HCT116 (cell line): ENCODE measurements at places on chromosomes 6 and 20. TPM values are rescaled to one million over a fixed set of nuclear protein-coding genes. Genes with fewer than 3 reads are reported as not detected.

DNA sequence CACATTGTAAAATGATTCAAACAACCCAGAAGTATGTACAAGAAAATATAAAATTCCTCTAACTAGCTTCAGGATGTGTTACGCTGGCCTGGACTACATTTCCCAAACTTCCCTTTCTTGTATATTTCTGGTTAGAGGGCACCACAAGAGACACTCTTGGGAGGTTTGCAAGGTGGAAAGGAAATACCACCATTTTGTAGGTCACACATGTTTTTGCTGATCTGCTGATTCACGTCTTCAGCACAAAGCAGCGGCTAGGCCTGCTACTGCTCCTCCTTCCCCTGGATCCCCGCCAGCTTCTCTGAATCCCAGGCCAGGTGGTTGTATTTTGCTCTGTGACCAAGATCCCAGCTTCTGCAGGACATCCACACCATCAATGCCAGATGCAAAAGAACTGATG, 104.2 kb downstream of the AGPAT4 start:
- H3K27ac ChIP-seq: no peak overlapping the region
- peaks cover 15% of the 10 kb centered on the region for H3K4me1 ChIP-seq
- H3K27me3 ChIP-seq: no peaks in the 10 kb centered on the region
- no peak overlapping the region for H3K4me3 ChIP-seq

- no peaks in the 10 kb centered on the region for H3K36me3 ChIP-seq
- H3K27me3 ChIP-seq: no peaks in the 10 kb centered on the region
- no peak overlapping the region for H3K4me3 ChIP-seq
- H3K4me1 ChIP-seq: no peaks in the 10 kb centered on the region
These were observed 11.3 kb downstream of the CARMIL1 start for GRCh38 chr6:25290306-25291060.

GRCh38 chr6:156169371-156169770, 607.8 kb upstream of the ARID1B start:
- no peak overlapping the region for H3K4me3 ChIP-seq
- no peaks in the 10 kb centered on the region for H3K36me3 ChIP-seq
- no peaks in the 10 kb centered on the region for H3K4me1 ChIP-seq
- DNase-seq: no peak
- H3K27me3 ChIP-seq: no peaks in the 10 kb centered on the region
- H3K27ac ChIP-seq: no peak overlapping the region

DNA sequence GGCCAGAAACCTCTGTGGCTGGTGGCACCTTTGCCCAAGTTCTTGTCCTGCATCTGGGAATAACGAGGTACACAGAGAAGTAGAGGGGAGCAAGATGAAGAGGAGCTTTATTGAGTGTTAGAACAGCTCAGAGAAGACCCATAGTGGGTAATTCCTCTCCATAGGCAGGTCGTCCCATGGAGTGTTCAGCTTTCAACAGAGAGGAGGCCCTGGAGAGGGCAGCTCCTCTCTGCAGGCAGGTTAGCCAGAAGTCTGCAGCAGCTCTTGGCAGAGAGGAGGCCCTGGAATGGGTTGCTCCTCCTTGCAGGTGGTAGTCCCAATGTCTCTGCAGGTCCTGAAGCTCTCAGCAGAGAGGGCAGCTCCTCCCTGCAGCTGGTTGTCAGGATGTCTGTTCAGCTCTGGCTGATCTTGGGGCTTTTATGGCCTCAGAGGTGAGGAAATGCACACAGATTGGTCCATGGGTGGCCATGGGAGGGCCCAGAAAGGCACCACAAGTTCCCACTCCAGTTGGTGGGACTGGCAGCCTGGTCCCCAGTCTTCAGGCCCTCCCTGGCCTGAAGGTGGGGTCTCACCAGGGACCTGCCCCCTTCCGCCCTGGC, 89.0 kb downstream of the IPCEF1 start:
- no peaks in the 10 kb centered on the region for H3K4me1 ChIP-seq
- no peak overlapping the region for H3K4me3 ChIP-seq
- DNase-seq: no peak
- no peak overlapping the region for H3K27ac ChIP-seq

GRCh38 chr6:167093922-167094432, 28.9 kb upstream of the CCR6 start:
- no peaks in the 10 kb centered on the region for H3K36me3 ChIP-seq
- H3K27me3 ChIP-seq: no peaks in the 10 kb centered on the region

- H3K4me1 ChIP-seq: peaks cover 8% of the 10 kb centered on the region
- no peaks in the 10 kb centered on the region for H3K36me3 ChIP-seq
These were observed 159.3 kb downstream of the NFATC2 start for GRCh38 chr20:51382986-51383821.

- H3K4me3 ChIP-seq: no peak overlapping the region
- no peak overlapping the region for H3K27ac ChIP-seq
- H3K36me3 ChIP-seq: no peaks in the 10 kb centered on the region
- H3K4me1 ChIP-seq: no peaks in the 10 kb centered on the region
These were observed 16.1 kb upstream of the THBD start for GRCh38 chr20:23065266-23066201.

- no peak overlapping the region for H3K27ac ChIP-seq
- H3K27me3 ChIP-seq: peaks cover 4% of the 10 kb centered on the region; the same call in 1 of the 2 replicates
- no peak overlapping the region for H3K4me3 ChIP-seq
- no peaks in the 10 kb centered on the region for H3K4me1 ChIP-seq
- no peaks in the 10 kb centered on the region for H3K36me3 ChIP-seq
These were observed 384.4 kb upstream of the RNF217 start for GRCh38 chr6:124577734-124578281.

Gene RNF39
- 0.22 TPM for total RNA-seq

GRCh38 chr6:131182991-131183425, 47.7 kb downstream of the AKAP7 start:
- no peak for DNase-seq
- H3K36me3 ChIP-seq: no peaks in the 10 kb centered on the region
- no peak overlapping the region for H3K27ac ChIP-seq
- H3K4me1 ChIP-seq: no peaks in the 10 kb centered on the region

GRCh38 chr20:17911927-17912326, 56.7 kb downstream of the SNX5 start:
- no peak overlapping the region for H3K4me3 ChIP-seq
- no peak for DNase-seq
- H3K4me1 ChIP-seq: no peaks in the 10 kb centered on the region

DNA sequence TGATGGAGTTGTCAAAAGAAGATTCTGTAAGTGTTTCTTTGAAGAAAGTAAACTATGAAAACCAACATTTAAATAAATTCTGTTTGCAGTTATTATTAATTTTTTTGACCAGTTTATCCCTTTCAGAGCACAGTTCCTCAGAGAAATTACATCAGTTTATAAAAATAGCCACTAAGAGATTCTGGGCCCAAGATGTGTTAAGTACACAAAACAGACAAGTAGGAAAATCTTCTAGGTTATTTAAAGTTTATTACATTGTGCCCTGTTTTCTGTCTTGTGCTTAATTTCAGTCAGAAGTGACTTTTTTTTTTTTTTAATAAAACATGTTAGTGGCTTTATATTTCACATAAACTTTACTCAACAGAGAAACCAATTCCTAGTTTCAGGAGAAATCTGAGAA, 72.3 kb downstream of the ECT2L start:
- H3K4me3 ChIP-seq: no peak overlapping the region
- H3K4me1 ChIP-seq: no peaks in the 10 kb centered on the region
- H3K36me3 ChIP-seq: no peaks in the 10 kb centered on the region

GRCh38 chr6:22024973-22025467, 271.8 kb downstream of the PRL start:
- H3K27me3 ChIP-seq: no peaks in the 10 kb centered on the region
- H3K4me1 ChIP-seq: no peaks in the 10 kb centered on the region
- no peak for DNase-seq
- H3K27ac ChIP-seq: no peak overlapping the region
- no peaks in the 10 kb centered on the region for H3K36me3 ChIP-seq

DNA sequence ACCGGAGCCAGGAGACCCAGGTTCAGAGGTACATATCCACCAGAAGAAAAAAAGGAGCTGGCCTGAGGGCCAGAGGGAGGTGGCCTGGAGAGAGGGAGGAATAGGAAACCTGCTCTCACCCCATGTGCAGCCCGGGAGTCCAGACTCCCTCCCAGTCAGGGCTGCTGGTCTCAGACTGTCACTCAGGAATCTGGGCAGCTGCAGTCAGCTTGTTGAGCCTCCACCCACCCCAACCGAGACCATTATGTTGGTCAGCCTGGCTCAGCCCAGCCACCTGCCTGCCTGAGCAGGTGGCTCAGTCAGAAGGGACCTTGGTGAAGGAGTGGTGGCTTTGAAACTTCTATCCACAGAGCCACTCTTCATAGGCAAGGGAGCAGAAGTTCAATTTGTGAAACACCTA, 53.3 kb upstream of the EPB41L1 start:
- no peak overlapping the region for H3K27ac ChIP-seq
- peaks cover 66% of the 10 kb centered on the region for H3K4me1 ChIP-seq
- no peak for DNase-seq

DNA sequence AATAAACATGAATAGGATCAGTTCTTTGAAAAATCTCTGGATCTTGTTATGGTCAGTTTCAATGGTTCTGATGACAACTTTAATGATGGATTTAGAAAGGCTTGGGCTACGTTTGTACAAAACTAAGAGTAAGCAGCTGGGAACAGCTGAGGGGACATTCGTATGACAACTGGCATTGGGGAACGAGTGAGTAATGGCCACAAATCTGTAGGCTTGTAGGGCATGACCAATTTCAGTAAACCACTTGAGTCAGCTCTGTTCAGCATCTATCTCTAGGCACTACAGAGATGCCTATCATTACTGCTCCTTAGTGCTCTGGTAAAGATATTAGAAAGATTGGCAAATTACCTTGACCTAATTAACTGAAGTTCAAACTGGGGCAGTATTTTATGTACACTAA, 1375.6 kb downstream of the EPHA7 start:
- DNase-seq: no peak
- no peak overlapping the region for H3K4me3 ChIP-seq
- H3K36me3 ChIP-seq: no peaks in the 10 kb centered on the region
- H3K27ac ChIP-seq: no peak overlapping the region

Gene RNF182
- total RNA-seq: 6.5 TPM

GRCh38 chr20:47502271-47503239, 868 bp downstream of the NCOA3 start:
- peak overlapping the region; percentile 86 for H3K4me3 ChIP-seq
- H3K4me1 ChIP-seq: peaks cover 19% of the 10 kb centered on the region; the same call in 1 of the 2 replicates
- no peaks in the 10 kb centered on the region for H3K27me3 ChIP-seq
- peak overlapping the region; percentile 70 for H3K27ac ChIP-seq
- H3K36me3 ChIP-seq: no peaks in the 10 kb centered on the region

Gene ALDH8A1
- total RNA-seq: 1.4 TPM

GRCh38 chr6:34011264-34011663, 134.6 kb downstream of the GRM4 start:
- H3K4me3 ChIP-seq: no peak overlapping the region
- no peaks in the 10 kb centered on the region for H3K36me3 ChIP-seq
- no peaks in the 10 kb centered on the region for H3K27me3 ChIP-seq
- DNase-seq: no peak
- no peaks in the 10 kb centered on the region for H3K4me1 ChIP-seq

DNA sequence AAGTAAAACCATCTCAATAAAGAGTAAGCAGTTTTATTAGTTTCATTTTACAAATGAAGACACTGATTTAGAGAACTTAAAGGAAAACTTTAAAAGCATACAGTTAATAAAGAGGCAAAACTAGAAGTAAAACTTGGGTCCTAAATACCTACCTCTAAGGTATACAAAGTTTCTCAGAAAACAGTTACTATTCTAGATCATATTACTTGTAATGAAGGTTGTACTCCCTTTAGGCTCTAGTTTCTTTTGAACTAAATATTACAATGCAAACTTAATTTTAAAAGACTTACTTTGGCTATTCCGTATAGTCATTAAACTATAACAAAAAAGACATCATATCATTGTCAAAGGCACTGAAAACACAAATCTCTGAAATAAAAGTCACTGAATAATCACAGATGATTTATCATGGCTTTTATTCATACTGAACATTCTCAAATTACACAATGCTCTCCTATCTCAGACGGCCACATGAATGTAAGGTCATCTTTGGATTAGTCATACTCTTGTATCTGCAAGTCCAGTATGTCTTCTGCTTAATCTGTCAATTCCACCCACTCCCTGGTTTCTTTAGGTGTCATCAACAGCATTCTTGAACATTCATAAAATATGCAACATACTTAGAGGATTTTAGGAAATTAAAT, 361.6 kb upstream of the RUNX2 start:
- no peaks in the 10 kb centered on the region for H3K36me3 ChIP-seq
- peak; percentile 65 for DNase-seq
- peaks cover 19% of the 10 kb centered on the region for H3K4me1 ChIP-seq
- H3K27ac ChIP-seq: no peak overlapping the region
- H3K4me3 ChIP-seq: no peak overlapping the region

DNA sequence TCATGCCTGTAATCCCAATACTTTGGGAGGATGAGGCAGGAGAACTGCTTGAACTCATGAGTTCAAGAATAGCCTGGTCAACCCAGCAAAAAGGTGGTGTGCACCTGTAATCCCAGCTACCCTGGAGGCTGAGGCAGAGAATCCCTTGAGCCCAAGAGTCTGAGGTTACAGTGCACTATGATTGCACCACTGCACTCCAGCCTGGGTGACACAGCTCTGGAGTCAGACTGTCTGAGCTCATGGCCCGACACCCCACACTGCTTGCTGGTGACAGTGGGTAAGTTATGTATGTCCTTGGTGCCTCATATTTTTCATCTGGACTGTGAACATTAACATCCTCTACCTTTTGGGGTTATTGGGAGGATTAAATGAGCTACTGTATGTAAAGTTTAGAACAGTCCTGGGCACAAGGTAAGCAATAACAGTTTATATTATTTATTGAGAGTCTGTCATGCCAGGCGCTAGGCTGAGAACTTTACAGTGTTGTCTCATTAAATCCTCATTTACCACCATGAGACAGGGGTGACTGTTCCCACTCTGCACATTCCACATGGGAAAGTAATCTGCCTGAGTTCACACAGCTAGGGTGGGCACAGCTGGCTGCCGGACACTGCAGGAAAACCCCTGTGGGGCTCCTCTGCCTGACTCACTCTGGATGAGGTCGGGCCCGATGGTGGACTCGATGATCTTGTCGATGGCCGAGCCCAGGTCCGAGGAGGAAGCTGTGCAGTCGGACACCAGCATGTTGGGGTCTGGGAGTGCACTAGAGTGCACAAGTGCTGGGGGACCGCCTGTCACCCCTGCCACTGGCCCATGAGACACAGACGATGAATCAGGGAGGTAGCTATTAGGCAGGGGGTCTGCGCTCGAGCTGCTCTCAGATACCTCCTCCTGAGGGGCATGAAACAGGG, 2.9 kb downstream of the ZNF335 start:
- no peaks in the 10 kb centered on the region for H3K27me3 ChIP-seq
- peaks cover 27% of the 10 kb centered on the region for H3K36me3 ChIP-seq
- H3K4me3 ChIP-seq: no peak overlapping the region
- peaks cover 11% of the 10 kb centered on the region; the same call in 1 of the 2 replicates for H3K4me1 ChIP-seq
- no peak for DNase-seq

DNA sequence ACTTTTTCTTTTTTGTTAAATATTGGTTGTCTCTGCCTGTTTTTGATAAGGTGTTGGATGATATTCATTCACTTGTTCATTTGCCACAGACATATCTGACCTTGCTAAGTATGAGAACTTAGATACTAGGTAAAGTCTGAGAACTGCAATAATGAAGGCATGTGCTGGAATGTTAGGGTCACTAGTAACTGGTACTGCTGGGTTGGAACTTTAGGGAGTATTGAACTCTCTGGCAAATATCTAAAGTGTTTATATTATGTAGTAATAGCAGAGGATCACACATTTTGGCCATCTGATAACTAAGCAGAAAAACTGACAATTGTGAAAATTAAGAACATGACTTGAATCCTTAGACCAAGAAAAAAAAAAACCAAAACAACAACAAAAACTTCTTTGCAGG, 162.7 kb downstream of the MEI4 start:
- no peak for DNase-seq
- H3K27me3 ChIP-seq: no peaks in the 10 kb centered on the region
- H3K4me3 ChIP-seq: no peak overlapping the region
- no peaks in the 10 kb centered on the region for H3K4me1 ChIP-seq

GRCh38 chr20:48066246-48066645, 281.0 kb upstream of the SULF2 start:
- H3K4me1 ChIP-seq: no peaks in the 10 kb centered on the region
- DNase-seq: no peak
- peaks cover 12% of the 10 kb centered on the region; the same call in 1 of the 2 replicates for H3K27me3 ChIP-seq
- H3K36me3 ChIP-seq: no peaks in the 10 kb centered on the region
